ENCODE measurements at places on chromosomes 13 and 19.

- H3K4me1 ChIP-seq: peaks cover 13% of the 10 kb centered on the region
- H3K4me3 ChIP-seq: no peak overlapping the region
- H3K27ac ChIP-seq: no peak overlapping the region
- no peak for DNase-seq
Measured at GRCh38 chr19:3879656-3880055, 829 bp upstream of the ATCAY start.

DNA sequence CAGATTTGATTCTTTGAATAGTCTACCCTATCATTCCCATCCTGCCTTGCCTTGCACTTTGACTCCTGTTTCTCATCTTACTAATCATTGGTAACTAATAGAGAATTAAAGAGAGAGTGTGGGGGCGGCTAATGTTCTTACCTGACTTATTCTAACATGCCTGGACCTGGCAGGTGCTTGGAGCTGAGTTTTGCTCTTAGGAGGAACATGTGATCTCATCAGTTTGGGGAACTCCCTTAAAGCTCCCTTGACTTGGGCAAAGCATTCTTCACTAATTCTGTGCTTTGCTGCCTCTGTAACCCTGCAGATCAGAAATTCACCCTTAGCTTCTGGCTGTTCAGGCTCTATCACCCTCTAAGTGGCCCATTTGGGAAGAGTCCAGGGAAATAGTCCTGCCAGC, 861.1 kb downstream of the GPC5 start:
- DNase-seq: no peak
- no peaks in the 10 kb centered on the region for H3K27me3 ChIP-seq
- H3K4me1 ChIP-seq: no peaks in the 10 kb centered on the region
- H3K27ac ChIP-seq: no peak overlapping the region
- H3K36me3 ChIP-seq: no peaks in the 10 kb centered on the region

- no peak for DNase-seq
- no peak overlapping the region for H3K4me3 ChIP-seq
- peaks cover 18% of the 10 kb centered on the region for H3K4me1 ChIP-seq
- H3K27ac ChIP-seq: no peak overlapping the region
- H3K36me3 ChIP-seq: no peaks in the 10 kb centered on the region
- peaks cover 3% of the 10 kb centered on the region for H3K27me3 ChIP-seq
Measured at GRCh38 chr13:107170270-107170931, 602.5 kb upstream of the ARGLU1 start.

DNA sequence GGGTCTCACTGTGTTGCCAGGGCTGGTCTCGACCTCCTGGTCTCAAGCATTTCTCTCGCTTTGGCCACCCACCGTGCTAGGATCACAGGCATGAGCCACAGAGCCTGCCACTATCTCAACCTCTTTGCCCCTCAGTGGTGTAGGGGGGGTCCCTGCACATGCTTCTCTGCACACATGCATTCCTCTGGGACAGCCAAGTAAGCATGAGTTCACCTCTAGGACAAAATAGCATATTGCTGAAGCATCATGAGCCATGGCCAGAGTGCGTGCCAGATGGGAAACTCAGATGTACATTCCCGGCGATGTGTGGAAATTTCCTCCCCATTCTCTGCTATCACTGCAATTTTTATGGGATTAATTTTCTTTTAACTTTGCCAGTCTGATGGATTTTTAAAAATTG, 23.1 kb downstream of the CHAF1A start:
- H3K4me3 ChIP-seq: no peak overlapping the region
- no peaks in the 10 kb centered on the region for H3K4me1 ChIP-seq
- H3K27ac ChIP-seq: no peak overlapping the region
- no peak for DNase-seq
- H3K27me3 ChIP-seq: peaks cover 3% of the 10 kb centered on the region

- peaks cover 8% of the 10 kb centered on the region for H3K36me3 ChIP-seq
- H3K4me1 ChIP-seq: no peaks in the 10 kb centered on the region
- H3K27me3 ChIP-seq: peaks cover 5% of the 10 kb centered on the region
- H3K27ac ChIP-seq: no peak overlapping the region
- no peak overlapping the region for H3K4me3 ChIP-seq
Measured at GRCh38 chr19:33286899-33287298, 15.4 kb downstream of the CEBPA start.

GRCh38 chr13:97570442-97570841, 136.5 kb downstream of the RAP2A start:
- H3K36me3 ChIP-seq: no peaks in the 10 kb centered on the region
- peaks cover 42% of the 10 kb centered on the region for H3K4me1 ChIP-seq
- no peak overlapping the region for H3K4me3 ChIP-seq
- no peak for DNase-seq
- peak overlapping the region; percentile 28 for H3K27ac ChIP-seq

DNA sequence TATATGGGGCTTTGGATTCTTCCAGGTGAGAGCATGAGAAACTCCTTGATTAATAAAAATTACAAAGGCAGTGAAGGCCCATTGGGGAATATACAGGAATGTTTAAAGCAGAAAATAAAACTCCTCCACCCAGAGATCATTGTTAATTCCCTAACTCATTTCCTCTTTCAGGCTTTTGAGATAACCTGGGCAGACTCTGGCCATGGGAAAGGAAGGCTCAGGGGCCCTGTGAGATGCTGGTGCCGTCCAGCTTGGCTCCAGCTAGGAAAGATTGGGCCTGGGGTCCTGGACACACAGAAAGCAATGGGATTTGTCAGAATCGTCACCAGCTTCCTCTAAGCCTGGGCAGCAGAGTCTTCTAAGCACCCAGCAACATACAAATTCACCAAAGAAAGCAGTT, 36.8 kb upstream of the SPATA13 start:
- H3K36me3 ChIP-seq: no peaks in the 10 kb centered on the region
- DNase-seq: no peak
- peaks cover 49% of the 10 kb centered on the region for H3K4me1 ChIP-seq
- no peak overlapping the region for H3K4me3 ChIP-seq

DNA sequence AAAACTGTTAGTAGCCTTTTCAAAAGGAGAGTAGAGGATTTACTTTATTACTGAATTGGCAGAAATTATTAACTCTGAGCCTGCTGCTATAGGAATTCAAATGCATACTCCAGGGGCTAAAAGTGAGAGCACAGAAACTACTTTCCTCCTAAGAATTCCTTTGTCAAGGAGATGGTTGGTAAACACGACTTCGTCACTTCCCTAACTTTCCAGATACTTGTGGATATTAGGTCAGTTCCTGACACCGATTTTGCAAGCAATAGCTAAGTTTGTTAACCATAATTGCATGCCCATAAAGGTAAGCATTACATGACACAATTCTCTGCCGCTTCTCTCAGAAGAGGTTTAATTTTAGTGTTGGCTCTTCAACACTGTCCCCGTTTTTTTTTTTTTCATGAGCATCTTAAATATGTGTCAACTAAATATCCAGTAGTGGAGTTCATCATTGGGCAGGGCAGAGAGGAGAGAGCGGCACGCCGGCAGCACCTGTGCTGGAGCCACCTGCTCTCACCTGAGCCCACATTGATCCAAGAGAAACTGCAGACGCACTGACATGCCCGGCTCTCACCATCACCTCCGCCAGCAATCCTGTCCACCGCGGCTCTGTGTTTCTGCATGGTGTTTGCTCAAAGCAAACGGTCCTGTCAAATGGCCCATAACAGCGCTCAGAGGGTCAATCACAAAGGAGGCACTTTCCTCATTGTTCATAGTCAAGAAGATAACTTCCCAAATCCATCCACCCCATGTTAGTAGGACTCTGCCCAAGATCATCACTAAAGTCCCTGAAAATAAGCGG, 2.6 kb downstream of the MED26 start:
- peak overlapping the region; percentile 4 for H3K27ac ChIP-seq
- H3K36me3 ChIP-seq: peaks cover 20% of the 10 kb centered on the region
- H3K4me1 ChIP-seq: peaks cover 27% of the 10 kb centered on the region
- H3K4me3 ChIP-seq: peak overlapping the region; percentile 95

- no peaks in the 10 kb centered on the region for H3K36me3 ChIP-seq
- no peak for DNase-seq
- peaks cover 2% of the 10 kb centered on the region for H3K27me3 ChIP-seq
- no peaks in the 10 kb centered on the region for H3K4me1 ChIP-seq
Measured at GRCh38 chr19:29917911-29918310, 24.1 kb upstream of the URI1 start.

- no peak overlapping the region for H3K27ac ChIP-seq
- peaks cover 8% of the 10 kb centered on the region for H3K27me3 ChIP-seq
- no peak overlapping the region for H3K4me3 ChIP-seq
- no peak for DNase-seq
- H3K36me3 ChIP-seq: no peaks in the 10 kb centered on the region
Measured at GRCh38 chr19:33473653-33474305, 47.8 kb downstream of the PEPD start.

GRCh38 chr13:51235756-51236490, 13.7 kb downstream of the FAM124A start:
- no peaks in the 10 kb centered on the region for H3K27me3 ChIP-seq
- no peak for DNase-seq
- peak overlapping the region; percentile 92 for H3K27ac ChIP-seq
- peaks cover 4% of the 10 kb centered on the region for H3K36me3 ChIP-seq
- H3K4me3 ChIP-seq: no peak overlapping the region
- H3K4me1 ChIP-seq: peaks cover 17% of the 10 kb centered on the region

DNA sequence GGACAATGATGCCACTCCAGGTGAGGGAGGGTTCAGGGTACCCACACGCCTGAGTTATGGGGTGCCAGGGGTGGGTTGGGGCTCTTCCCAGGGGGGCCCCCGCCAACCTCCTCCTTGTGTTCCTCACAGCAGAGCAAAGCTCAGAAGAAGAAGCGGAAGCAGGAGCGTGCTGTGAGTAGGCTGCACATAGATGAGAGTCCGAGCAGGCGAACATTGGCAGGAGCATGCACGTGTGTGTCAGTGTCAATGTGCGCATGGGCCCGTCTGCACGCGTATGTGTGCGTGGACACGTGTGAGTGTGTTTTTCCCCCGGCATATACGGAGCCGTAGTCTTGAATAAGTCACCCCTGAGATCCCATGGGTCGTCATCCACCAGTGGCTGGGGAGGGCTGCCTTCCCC, 12.4 kb upstream of the USE1 start:
- H3K4me1 ChIP-seq: no peaks in the 10 kb centered on the region
- peaks cover 38% of the 10 kb centered on the region for H3K36me3 ChIP-seq
- no peak overlapping the region for H3K4me3 ChIP-seq
- peaks cover 8% of the 10 kb centered on the region for H3K27me3 ChIP-seq
- no peak overlapping the region for H3K27ac ChIP-seq

GRCh38 chr13:39379667-39380655, 223.0 kb downstream of the LHFPL6 start:
- H3K4me3 ChIP-seq: no peak overlapping the region
- H3K4me1 ChIP-seq: no peaks in the 10 kb centered on the region
- H3K27me3 ChIP-seq: peaks cover 6% of the 10 kb centered on the region
- H3K27ac ChIP-seq: no peak overlapping the region
- H3K36me3 ChIP-seq: no peaks in the 10 kb centered on the region

- DNase-seq: no peak
- H3K36me3 ChIP-seq: peaks cover 4% of the 10 kb centered on the region
- H3K4me1 ChIP-seq: no peaks in the 10 kb centered on the region
- H3K27ac ChIP-seq: no peak overlapping the region
Measured at GRCh38 chr13:30234619-30235162, 72.7 kb downstream of the KATNAL1 start.

DNA sequence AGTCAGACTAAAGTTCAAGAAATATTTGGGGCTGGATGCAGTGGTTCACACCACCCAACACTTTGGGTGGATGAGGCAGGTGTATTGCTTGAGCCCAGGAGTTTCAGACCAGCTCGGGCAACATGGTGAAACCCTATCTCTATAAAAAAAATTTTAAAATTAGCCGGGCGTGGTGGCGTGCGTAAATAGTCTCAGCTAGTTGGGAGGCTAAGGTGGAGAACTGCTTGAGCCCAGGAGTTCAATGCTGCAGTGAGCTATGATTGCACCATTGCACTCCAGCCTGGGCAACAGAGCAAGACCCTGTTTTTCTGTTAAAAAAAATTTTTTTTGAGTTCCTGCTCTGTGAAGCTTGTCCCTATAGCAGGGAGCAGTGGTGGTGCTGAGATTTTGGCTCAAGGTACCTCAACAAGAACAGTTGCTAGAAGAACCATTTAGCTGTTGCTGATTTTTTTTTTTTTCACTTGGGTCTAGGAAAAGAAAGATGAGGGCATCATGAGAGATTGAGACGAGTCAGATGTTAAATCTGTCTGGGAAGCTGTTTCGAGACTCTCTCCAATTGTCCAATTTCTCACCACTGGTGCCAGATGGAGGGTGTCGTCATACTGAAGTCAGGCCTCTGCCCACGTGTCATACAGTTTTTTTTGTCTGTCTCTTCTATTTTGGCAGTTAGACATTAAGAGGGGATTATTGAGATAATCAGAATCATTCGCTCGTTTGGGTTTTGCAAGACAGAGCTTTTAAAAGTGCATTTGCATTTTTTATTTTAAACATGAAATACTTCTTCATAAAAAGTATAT, 3.7 kb downstream of the SLC25A42 start:
- peaks cover 12% of the 10 kb centered on the region for H3K4me1 ChIP-seq
- H3K27ac ChIP-seq: no peak overlapping the region
- peaks cover 4% of the 10 kb centered on the region for H3K27me3 ChIP-seq
- no peaks in the 10 kb centered on the region for H3K36me3 ChIP-seq
- no peak for DNase-seq
- no peak overlapping the region for H3K4me3 ChIP-seq

DNA sequence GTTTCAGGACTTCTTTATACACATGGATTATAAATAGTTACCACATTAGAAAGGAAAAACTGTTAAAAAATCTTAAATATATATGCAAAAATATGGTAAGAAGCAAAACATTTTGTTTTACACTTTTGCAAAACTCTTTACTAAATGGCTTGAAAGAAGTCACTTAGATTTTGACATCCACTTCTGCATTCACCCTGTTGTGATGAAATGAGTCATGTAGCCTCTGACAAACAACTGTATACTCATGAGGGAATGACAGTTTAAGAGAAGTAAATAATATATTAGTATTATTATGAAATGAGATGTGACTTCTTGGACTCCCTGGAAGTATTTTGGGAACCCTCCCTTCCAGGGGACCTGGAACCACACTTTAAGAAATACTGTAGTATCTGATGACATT, 275.6 kb downstream of the DACH1 start:
- H3K4me3 ChIP-seq: no peak overlapping the region
- H3K36me3 ChIP-seq: no peaks in the 10 kb centered on the region
- H3K27me3 ChIP-seq: no peaks in the 10 kb centered on the region
- no peaks in the 10 kb centered on the region for H3K4me1 ChIP-seq
- DNase-seq: no peak

DNA sequence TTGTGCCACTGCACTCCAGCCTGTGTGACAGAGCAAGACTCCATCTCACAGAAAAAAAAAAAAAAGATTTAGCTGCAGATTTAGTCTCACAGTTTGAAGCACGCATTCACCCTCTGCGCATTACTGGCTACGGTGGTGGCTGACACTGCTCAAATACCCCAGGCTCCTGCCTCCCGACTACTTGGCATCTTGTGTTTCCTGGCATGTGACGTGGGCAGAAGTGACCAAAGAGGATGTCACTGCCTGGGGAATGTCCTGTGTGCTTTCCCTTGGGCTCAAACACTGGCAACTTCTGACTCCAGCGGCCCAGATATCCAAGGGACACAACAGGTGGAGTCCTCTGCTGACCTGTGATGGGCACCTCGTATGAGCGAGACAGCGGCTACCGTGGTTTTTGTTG, 24.7 kb upstream of the EIF3G start:
- no peak overlapping the region for H3K4me3 ChIP-seq
- no peaks in the 10 kb centered on the region for H3K27me3 ChIP-seq
- H3K36me3 ChIP-seq: peaks cover 41% of the 10 kb centered on the region
- no peak for DNase-seq
- H3K27ac ChIP-seq: no peak overlapping the region
- peaks cover 3% of the 10 kb centered on the region for H3K4me1 ChIP-seq

Data from endothelial cell (in vitro differentiated cells).